ENCODE measurements at places on chromosomes 1 and 21. TPM values are rescaled to one million over a fixed set of nuclear protein-coding genes. Genes with fewer than 3 reads are reported as not detected.

GRCh38 chr1:22621761-22622160, 14.7 kb upstream of the C1QA start:
- DNase-seq: no peak

DNA sequence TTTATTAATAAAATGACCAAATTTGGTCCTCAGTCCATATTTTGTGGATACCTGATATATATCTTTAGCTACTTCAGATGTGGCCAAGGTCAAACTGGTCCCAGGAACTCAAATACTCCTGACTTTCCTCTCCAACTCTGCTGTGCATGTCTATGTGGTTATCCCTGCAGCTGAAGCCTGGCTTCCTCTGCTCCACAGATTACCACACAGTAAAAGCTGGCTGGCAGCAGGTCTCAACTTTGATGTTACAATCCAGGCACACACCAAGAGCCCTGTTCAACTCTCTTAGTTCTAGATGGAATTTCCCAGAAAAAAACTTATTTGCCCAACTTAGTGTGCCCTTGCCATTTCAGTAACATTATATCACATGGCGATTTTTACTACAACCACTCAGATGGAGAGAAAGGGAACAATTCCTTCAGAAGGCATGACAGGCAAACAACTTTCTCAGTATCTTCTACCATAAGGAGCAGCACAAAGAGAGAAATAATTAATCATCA, 479.5 kb downstream of the PLPP3 start:
- no peak for DNase-seq

GRCh38 chr1:19096036-19096833, 113.8 kb downstream of the UBR4 start:
- peak; percentile 49 for DNase-seq

DNA sequence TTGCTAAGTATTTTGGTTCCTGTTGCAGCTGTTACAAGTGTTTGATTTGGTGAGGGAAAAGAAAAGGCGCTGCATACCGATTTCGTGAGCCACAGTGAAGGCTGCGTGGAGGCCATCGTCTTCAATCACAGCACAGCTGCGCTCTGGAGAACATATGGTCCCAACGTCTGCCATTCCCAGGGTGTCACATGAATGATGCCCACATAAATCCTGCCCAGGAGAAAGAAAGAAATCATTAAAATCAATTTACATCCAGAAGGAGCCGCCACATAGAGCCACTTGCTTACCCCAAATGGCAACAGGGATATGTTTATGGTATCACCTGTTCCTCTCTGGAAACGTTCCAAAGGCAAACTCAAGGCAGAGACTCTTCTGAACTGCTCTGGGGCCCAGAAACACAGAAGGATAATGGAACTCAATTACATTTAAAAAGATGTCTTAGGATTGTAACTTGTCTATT, 12.2 kb downstream of the ADAMTS5 start:
- no peak for DNase-seq

- no peak for DNase-seq
Observed at GRCh38 chr1:2228694-2229036, 546 bp downstream of the SKI start.

DNA sequence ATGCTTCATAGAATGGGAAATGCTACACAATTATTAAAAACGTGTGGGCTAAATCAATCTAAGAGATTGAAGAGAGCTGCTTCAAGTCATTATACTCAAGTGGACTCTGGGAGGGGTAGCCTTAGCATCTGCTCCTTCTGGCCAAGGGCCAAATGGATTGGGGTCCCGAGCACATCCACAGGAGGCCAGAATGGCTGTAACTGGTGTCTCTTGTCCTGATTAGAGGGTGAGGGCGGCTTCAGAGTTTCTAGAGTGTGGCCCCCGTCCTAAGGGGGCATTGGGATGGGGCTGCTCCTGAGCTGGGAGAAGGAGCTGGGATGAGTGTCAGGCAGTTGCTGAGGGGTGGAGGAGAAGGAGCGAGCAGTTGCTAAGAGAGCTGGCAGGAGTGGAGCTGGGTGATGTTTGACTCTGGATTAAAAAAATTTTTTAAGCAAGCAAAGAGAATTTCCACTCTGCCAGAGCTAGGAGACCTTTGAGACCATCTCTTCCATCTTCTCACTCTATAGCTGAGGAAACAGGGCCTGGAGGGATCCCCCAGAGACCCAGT, 71.3 kb upstream of the TLR5 start:
- no peak for DNase-seq

DNA sequence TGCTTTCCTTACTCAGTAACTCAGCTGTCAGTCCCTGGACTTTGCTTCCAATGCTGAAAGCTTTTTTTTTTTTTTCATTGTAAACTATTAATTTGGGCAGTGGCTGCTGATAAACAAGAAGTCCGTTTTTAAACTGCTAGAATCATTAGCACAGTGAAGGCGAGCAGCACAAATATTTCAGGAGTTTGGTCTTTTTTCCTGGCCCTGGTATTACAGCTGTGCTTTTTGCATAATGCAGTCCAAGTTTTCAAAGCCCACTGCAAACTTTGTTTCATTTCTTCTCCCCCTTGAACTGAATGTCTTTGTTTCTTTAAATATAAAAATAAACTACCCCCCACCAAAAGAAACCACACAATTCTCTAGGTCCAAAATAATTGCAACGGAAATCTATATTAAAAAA, 6.6 kb downstream of the GLIS1 start:
- no peak for DNase-seq

DNA sequence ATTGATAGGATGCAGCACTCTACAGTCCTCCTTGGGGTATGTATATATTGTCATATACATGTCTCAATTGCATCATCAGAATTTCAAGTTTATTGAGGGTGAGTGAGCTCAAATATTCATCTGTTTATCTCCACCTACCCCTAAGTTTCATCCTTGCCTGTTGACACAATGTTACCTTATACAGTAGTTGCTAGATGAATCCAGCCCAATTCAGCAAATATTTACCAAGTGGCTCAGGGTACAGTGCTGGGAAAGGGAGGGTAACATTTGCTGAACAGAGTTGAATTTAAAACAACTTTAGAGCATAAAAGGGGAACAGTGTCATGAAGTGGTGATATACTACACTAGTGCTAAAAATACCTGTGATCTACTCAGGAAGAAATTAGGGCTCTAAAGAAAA, 14.4 kb downstream of the ELAVL4 start:
- DNase-seq: no peak

DNA sequence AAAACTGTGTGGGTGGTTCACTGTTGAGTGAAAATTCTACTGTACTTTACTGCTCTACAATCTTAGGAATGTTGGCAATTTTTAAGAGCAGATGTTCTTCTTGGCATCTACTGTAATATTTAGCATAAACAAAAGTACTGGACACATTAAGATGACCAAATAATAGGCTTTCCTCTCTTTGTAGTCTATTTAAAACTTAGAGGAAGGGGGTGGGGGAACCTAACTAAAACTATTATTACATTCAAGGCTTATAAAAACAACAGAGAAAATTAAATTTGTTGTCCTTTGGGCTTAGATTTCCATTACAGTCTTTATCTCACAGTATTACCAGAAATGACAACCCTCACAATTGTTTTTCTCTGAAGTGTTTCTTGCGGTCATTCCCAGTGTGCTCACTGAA, 181.2 kb downstream of the PLPPR4 start:
- DNase-seq: no peak

DNA sequence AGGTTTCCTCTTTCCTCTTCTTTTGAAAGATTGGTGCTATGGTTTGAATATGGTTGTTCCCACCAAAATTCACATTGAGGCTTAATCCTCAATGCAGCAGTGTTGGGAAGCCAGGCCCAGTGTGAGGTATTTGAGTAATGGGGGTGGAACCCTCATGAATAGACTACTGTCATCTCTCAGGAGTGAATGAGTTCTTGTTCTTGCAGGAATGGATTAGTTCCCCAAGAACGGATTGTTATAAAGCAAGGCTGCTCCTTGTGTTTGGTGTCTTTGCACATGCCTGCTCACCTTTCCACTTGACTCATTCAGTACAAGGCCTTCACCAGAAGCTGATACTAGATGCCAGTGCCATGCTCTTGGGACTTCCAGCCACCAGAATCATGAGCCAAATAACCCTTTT, 223.2 kb downstream of the BACH1 start:
- DNase-seq: no peak

DNA sequence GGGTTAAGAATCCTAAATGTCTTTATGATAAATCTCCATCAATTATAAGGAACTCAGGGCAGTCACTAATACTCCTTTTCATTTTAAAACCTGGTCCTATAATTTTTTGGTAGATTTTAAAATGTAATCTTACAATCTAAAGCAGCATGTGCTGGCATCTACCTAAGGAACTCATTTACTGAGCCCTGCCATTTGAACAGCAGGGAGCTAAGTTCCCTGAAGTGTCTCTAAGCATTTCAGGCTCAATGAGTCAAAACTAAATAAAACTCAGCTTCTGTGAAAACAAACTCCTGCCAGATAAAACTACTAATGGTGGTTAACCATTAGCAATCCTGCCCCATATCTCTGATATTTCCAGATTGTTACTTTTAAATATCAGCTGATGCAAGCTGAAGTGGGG, 1371.8 kb upstream of the PRMT6 start:
- no peak for DNase-seq

- no peak for DNase-seq
Observed at GRCh38 chr1:97050506-97050905, 328.9 kb downstream of the PTBP2 start.

GRCh38 chr1:4221107-4221506, 321.0 kb upstream of the C1orf174 start:
- DNase-seq: no peak

- DNase-seq: no peak
Observed at GRCh38 chr1:108664481-108664880, 3.6 kb upstream of the HENMT1 start.

- DNase-seq: no peak
Observed at GRCh38 chr1:22413799-22414198, 37.9 kb upstream of the ZBTB40 start.

DNA sequence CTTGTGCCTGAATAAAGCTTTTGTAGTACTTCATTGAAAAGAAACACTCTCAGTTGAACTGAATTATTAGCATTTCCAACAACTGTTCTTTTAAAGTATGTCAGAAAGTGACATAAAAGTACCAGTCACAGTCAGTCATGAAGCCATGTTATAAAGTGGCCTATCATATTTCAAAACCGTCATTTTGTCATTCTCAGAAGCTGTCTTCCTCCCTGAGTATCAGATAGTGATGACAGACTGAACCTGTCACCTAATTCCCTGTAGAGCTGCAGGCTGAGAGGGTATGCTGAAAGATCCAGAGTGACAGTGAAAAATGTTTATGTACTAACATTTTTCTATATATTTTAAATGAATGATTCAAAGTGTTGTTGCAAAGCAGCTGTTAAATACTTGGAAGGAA, 1121.7 kb upstream of the PRMT6 start:
- no peak for DNase-seq

- no peak for DNase-seq
Observed at GRCh38 chr1:85463731-85464496, 1.0 kb downstream of the DDAH1 start.

GRCh38 chr1:25616987-25617624, 515 bp downstream of the MAN1C1 start:
- peak; percentile 65 for DNase-seq

GRCh38 chr1:171570295-171570694, 51.7 kb upstream of the MYOCOS start:
- no peak for DNase-seq

DNA sequence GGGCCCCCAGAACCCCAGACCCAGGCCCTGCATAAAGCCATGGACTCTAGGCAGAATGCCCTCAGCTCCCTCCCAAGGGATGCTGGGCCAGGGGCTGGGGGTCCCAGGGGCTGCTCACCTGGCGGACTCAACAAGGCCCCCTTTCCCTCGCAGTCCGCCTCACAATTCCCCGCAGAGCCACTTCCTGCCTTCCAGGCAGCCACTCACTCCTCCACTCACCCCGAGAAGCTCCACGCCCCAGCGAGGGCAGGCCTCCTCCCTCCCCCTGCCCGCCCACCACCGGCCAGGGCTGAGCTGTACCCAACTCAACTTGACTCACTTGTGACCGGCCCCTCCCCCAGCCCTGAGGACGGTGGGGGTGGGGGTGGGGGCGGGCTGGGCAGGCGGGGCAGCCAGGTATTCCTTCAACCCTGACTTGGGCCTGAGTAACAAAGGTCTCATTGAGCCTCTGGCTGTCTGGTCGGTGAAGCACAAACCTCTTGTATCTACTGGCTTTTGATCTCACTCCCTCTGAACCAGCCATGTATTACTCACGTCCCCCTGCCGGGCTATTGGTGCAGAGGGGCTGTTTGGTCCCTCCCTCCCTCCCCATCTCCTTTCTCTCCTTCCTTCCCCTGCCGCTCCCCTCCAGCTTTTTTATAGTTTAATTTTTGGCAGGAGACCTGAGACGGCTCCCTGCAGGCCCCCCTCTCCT, 5.9 kb downstream of the BLACAT1 start:
- no peak for DNase-seq

DNA sequence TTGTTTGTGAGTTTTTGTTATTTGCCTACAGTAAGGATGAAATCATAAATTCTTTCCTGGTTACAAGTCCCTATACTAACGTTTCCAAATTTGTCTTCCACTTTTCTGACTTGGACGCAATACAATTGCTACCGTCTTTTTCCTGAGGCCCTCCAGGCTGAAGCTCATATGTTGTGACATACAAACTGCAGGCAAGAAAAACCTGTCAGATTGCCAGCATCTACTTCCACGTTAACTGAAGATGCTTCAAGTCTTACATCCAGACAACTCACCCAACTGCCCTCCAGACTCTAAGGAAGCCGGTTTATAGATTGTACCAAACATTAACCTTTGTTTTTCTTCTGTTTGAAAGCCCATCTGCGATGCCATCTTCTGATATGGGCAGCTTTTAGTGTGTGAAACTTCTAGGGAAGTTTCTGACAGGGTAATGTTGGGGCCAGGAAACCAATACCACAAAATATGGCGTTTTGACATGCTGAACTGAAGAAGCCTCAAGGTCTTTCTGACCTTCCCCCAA, 21.4 kb upstream of the RNF11 start:
- no peak for DNase-seq

- no peak for DNase-seq
Observed at GRCh38 chr1:67018574-67018973, 35.4 kb downstream of the SLC35D1 start.

DNA sequence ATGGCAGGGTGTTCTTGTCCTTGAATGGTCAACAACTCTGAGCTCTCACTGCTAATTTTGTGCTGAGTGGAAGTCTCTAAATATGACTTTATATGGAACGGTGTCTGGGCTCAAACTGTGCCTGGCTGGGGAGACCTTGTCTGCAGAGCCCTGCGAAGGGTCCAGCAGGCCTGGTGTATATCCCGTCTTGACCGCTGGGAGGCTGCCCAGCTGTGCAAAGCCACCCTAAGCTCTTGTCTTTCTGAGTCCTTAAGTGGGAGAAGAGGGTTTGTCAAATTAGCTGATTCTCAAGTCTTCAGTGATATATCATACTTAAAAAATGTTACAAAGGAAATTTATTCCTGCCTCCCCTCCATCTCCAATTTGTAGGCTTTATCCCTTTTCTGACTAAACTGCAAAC, 198.7 kb downstream of the KCNJ6 start:
- no peak for DNase-seq

ILDR2 gene
- 2.8 TPM for total RNA-seq

TEDDM1 gene
- total RNA-seq: not detected

AGO4 gene
- total RNA-seq: 21.8 TPM

CEP350 gene
- total RNA-seq: 75.3 TPM

ODF2L gene
- total RNA-seq: 102 TPM

PLXNA2 gene
- 2.8 TPM for total RNA-seq

RORC gene
- 0.78 TPM for total RNA-seq

C1orf105 gene
- total RNA-seq: not detected

C4BPA gene
- total RNA-seq: not detected

GCSAML gene
- total RNA-seq: 62.1 TPM

LRIF1 gene
- total RNA-seq: 12.5 TPM

EDARADD gene
- 5.4 TPM for total RNA-seq

Measured in natural killer cell (primary cell).